ENCODE measurements at places on chromosomes 2 and 18.
A peak's percentile ranks its signal among the peaks of the same experiment; 100 is the strongest.

DNA sequence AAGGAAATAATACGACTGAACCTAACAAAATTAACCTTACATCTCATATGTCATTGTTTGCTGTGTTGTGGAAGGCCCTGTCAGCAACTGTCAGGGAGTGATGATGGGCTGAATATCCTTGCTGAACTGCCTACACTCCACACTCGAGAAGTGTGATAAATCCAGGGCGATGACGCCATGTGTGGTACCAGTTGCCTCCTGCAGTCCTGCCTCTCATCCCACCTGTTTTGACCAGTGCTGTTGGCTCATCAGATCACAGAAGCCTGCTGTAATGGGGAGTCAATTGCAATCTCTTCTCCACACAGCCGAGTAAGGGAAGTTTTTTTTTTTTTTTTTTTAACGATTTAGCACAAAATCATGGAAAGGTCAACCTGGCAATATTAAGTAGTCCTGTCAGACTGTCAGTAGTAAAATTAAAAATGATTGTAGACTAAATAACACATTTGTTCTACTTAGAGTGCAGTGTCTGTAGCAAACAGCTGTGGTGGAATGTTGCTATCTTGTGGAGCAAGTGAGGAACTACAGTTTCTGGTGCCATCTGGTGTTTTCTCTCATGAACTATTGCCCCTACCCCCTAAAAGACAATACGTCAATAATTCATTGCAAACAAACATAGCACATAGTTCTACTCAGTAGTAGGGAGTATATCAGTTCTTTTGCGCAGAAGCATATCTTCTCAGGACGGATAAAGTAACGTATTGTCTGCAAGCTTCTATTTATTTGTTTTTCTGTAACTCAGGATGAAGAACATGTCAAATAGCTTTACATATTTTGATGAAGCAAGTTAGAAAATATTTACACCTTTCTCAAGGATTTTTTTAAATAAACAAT is 347.6 kb downstream of the CTNNA2 start:
- DNase-seq = peak; percentile 3

- DNase-seq = no peak
Measured at GRCh38 chr18:61201511-61201910, 131.7 kb upstream of the CDH20 start.

DNA sequence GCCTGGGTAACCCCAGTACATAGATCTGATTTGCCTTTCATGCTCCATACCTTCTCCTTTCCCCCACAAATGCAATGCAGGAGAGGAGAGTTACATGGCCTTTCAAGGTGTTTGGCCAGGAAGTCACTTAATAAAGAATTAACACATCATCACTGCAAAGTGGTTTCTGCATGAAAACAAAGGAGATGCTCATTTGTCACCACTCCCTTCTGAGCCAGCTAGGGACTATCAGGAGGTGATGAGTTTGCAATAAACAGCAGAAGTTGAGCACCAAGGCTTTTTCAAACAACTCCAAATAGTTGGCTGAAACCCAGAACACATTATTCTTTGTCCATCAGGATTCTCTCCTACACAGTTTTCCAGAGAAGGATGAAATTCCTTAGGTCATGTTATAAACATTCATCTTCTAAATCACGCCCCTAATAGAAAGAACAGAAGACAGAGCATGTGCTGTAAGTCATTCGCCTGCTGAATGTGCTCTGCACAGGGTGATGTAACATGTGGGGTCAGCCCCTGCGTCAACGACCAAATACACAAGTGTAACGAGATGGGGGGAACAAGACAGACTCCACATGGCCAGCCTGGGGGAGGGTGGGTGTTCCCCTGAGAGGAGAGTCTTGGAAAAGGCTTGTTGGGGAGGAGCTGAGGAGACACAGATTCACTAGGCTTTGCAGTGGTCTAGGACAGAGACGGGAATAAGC is 87.3 kb upstream of the RMDN2 start:
- peak; percentile 41 for DNase-seq

DNA sequence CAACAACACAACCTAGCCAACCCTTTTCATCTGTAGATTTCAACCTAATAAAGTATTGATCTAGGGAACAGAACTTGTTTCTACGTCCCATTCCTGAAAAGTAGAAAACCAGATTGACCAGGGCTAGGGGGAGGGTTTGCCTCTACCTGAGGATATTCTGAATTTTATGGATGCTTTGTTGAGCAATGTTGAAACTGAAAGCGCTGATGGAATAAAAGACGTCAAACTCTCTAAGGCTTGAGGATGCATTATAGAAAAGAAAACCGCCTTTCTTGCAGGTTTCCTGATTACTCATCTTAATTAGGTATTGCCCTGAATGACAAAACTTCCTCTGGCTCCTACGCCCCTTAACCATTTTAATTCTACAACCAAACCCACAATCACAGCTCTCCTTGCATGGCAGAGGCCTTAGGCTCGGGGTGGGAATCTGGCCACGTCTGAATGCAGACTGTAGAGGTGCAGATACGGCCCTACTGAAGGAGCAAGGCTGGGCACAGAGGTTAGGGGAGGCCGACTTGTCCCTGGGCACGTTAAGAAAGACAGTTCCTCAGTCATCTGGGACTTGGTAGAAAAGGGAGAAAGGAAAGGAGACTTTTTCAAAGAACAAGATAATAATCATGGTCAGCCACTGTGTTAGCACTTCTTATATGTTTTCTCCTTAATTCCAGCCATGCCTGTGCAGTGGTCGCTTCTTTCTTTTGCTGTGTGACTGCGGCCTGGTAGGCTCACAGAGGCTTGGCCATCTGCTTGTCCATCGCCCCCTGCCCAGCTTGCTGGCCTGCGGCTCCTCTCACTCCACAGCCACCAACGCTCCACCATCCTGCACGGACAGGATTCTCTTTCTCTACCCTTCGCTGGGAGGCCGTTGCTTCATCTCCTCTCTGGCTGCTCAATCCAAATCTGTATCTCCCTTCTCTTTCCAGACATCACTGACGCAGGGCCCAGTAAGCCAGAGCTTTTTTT is 209.5 kb downstream of the VAPA start:
- no peak for DNase-seq

- no peak for DNase-seq
Measured at GRCh38 chr2:46183426-46183825, 113.8 kb upstream of the EPAS1 start.

DNA sequence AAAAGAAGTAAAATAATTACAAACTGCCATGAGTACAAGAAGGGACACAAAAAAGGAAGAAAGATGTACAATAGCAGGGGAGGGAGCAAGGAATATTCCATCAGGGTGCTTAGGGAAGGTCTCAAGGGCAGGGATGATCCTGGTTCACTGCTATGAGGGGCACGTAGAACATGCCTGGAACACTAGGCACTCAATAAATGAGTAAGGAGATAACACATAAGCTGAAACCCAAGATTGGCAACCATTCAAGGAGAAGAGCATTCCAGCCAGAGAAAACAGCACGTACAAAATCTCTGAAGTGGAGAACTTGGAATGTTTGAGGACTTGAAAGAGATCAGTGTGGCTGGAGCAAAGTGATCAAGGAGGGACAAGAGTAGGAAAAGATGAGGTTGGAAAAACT is 103.2 kb downstream of the FAM161A start:
- no peak for DNase-seq

GRCh38 chr18:13318731-13319501 is 100.4 kb downstream of the LDLRAD4 start:
- no peak for DNase-seq

Data from right kidney (tissue), 9 donors.